ENCODE measurements at places on chromosomes 1 and 21.

GRCh38 chr1:88612292-88612691 is 71.8 kb upstream of the PKN2 start:
- no peak for DNase-seq

DNA sequence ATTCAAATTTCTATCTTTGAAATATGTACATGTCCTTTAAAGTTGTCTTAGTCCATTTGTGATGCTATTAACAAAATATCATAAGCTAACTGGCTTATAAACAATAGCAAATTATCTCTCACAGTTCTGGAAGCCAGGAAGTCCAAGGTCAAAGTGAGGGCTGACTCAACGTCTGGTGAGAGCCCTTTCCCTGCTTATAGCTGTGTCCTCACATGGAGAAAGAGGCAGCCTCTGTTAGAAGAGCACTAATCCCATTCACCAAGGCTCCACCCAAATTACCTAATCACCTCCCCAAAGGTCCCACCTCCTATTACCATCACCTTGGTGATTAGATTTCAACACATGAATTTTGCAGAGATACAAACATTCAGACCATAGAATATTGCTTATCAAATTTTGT is 450.1 kb upstream of the BEND5 start:
- no peak for DNase-seq

DNA sequence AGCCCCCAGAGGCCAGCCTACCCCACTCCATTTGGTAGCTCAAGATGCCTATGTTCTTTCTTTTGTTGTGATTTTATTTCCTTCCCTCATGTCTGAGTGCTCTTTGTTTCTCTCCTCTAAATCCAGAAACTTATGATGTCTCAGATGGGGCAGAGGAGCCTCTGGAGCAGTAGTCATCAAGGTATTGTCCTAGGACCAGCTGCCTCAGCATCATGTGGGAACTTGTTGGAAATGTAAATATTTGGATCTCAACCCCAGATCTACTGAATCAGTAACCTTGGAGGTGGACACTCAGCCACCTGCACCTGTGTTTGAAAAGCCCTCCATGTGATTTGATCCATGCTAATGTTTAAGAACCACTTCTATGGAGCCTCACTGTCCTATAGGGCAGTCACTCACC is 593.1 kb upstream of the PLXNA2 start:
- no peak for DNase-seq

DNA sequence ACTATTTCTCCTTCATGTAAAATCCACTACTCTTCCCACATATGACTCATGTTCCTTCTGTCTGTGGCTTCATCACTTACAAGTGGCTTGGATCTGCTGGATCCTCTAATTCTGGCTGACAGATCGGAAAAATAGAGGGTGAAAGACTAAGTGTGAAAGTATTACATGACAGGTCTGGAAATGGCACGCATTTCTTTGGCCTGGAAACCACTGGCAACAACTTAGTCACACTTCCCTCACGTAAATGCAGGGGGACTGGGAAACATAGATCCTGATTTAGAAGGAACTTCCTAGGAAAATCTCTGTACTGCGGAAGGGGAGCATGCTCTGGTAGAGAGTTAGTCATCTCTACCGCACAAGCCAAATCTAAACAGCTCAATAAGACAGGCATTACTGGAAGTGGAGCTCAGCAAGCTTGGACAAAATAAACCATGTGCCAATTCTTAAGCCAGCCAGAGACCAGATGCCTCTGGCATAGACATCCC is 305.4 kb upstream of the PTBP2 start:
- DNase-seq = peak; percentile 63

- no peak for DNase-seq
These were observed 27.8 kb upstream of the DMRTA2 start for GRCh38 chr1:50450861-50451653.

GRCh38 chr1:81613803-81614202 is 186.9 kb upstream of the ADGRL2 start:
- no peak for DNase-seq

DNA sequence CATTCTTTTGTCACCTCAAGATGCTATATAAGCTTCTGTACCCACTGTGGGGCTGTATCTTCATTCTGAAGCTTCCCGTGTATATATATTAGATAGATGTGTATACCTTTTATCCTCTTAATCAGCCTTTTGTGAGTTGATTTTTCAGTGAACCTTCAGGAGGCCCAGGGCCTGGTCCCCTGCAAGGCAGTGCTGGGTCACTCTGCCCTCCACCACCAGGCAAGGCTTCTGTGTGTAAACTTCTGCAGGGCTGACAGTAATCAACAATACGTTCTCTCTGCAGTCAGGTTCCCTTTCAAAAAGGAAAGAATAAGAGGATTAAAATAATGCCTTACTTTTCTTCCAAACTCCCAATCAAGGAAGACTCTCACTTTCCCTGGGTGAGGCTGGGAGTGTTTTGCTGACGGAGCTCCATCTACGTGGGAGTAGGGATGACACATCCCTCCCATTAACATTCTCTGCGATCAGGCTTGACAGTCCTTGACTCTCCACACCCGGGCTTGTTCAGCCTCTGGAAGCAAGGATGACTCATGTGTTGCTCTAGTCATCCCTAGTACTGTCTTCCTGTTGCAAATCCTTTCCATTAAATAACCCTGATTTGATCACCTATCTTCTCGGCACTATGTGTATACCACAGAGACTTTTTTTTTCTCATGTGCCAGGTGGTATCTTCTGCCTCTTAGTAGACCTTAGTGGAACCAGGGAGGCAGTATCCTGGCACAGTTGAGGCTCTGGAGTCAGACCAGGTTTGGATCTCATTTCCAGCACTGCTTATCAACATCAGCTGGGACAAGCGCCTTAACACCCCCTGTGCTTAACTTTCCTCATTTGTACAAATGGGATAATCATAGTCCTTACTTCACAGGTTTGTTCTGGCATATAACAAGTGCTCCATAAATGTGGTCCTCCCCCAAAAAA is 70.3 kb upstream of the KCNK1 start:
- no peak for DNase-seq
